ENCODE measurements at places on chromosomes 16 and 17.
A peak's percentile ranks its signal among the peaks of the same experiment; 100 is the strongest.

GRCh38 chr17:82127704-82128103, 29.7 kb upstream of the FASN start:
- no peak for DNase-seq

DNA sequence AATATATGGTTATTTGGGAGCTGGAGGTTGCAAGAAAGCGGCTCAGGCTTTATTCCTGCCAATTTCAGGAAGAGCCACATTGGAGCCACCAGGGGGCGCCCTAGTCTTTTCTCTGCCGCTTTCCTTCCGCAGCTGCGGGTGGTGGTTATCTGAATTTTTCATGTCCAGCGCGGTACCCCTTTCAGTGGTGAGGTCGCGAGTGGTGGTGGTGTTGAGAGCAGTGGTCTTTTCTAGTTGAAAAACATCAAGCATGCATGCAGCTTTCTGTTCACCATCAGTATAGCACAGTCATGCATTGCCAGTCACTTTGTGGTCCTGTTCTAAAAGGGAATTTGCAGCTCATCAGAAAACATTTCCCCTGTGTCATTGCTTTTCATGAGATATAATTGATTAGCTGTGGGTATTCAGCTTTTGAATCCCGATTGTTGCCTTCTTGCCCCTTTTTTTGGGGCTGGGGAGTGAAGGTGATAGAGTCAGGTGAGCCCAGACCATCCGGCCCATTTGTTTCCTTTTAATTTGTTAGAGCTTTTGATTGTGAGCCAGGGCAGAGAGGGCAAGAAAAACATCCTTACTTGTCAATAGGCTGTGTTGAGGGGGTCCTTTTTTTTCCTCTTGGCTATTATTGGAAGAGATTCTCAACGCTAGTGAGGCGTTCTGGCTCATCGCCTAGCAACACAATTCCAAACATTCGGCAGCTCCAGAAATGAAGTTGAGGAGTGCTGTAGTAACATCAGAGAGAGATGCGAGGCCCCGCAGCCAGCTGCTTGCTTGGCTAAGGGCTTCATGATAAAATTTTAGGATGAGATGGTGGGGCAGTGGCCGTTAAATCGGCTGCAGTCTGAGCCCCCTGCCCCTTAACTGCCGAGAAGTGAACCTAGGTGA, 119.0 kb downstream of the SNX29 start:
- peak; percentile 59 for DNase-seq

- no peak for DNase-seq
These were observed 2.6 kb downstream of the KIFC3 start for GRCh38 chr16:57799600-57800199.

DNA sequence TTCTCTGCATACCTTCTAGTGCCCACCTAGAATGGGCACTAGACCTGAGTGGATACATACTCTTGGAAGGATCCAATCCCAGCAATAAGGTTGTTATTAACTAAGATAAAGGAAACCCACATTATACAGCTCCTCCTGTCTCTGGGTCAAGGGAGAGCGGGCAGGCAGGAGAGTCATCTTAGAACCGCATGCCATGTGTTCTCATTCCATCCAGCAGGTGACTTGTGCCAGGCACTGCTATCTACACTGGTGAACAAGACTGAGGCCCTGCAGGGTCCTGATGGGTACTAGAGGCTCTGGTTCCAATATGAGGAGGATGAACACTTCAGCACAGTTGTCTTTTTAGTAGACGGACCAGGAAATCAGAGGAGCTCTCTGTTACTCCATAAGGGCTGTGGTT, 5.9 kb upstream of the CD300H start:
- no peak for DNase-seq

DNA sequence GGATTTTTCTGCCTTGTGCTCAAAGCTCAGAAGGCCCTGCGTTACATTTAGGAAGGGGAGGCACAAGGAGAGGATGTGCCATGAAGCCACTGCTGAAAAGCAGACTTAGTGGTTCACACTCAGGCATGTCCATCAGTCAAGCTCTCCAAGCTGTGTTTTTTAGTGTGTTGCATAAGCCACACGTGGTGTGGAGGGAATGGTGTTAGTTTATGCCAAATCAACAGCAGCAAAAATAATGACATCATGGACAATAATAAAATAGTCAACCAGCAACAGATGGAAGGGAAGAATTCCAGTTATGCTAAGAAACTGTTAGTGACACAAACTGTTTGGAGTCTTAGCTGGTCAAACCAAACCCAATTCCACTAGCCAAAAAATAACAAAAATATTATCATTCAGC, 438.3 kb downstream of the NPIPA7 start:
- no peak for DNase-seq

DNA sequence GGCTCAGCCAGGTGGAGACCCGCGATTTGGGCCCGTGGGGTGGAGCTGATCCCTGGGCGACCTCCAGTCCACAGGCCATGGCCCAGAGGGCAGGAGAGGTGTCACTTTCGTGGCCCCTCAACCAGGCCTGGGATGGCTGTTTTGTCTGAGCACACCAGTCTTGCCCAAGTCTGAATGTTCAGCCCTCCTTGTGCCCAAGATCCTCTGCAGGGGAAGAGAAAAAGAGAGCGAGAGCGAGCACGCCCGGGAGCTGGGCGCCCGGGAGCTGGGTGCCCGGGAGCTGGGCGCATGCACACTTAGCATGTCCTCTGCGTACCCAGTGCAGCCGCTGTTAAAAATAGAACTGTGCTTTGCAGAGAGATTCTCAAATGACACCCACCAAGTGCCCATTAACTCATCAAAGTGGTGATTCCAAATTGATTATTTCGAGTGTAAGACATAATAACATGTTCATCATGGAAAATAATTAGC, 403.3 kb upstream of the TNRC6C start:
- DNase-seq, result no peak

DNA sequence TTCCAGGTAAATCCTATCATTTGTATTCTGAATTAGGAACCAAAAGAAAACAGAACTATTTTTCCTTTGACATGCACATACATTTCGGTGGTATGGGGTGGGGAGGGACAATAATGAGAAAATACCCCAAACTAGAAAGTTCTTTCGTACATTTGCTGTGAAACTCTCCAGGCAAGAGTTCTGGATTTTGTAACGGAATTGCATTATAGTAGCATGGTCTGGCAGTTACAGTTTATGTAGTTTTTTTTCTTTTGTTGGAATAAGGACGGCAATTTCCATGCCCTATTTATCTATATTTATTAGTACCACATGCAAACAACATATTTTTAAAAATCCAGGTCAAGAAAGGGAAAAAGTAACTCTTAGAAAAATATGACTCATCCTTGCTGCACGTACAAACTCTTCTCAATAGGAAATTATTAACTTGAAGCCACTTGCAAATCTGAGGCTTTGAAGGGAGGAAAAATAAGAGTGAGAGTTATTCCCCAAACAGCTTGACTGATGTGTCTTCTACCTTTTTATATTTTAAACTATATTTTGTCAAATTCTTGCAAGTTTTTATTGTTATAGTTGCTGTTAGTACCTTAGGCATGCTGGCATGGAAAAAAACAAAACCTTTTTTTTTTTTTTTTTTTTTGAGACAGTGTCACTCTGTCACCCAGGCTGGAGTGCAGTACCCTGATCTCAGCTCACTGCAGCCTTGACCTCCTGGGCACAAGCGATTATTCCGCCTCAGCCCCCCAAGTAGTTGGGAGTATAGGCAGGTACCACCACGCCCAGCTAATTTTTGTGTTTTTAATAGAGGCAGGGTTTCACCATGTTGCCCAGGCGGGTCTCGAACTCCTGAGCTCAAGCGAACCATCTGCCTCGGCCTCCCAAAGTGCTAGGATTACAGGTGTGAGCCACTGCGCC, 69.3 kb downstream of the WWP2 start:
- no peak for DNase-seq

DNA sequence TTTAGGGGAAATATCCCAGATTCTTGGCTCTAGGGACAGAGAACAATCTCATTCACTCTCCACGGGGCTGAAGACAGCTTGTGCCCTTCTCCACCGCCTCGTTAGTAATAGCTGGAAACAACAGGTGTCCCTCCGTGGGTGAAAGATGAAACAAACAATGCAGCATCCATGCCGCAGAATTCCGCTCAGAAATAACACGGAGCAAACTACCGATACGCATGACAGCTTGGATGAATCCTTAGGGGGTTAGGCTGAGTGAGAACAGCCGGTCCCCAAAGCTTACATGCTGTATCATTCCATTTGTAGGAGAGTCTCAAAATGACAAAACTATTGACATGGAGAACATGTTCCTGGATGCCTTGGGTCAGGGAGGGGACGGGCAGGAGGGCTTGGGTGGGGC, 29.4 kb upstream of the CACNG1 start:
- DNase-seq, result no peak

GRCh38 chr16:57994778-57995177, 5.7 kb downstream of the ZNF319 start:
- DNase-seq, result no peak

GRCh38 chr17:78058001-78058400, 70.6 kb downstream of the TMC6 start:
- no peak for DNase-seq

DNA sequence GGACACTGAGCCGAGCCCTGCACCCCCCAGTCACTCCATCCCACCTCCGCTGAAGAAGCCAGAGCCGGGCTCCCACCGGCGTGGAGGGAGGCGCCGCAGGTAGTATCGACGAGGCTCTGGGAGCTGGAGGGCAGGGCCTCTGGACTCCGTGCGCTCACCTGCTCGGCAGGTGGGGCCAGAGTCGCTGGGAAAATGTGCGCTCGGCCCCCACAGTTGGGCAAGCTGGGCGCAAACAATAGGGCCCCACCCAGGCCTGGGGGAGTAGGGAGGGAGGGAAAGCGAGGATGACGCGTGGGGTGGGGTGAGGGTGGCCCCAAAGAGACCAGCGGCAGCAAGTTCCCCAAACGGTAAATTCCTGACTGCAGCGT, 668 bp downstream of the JUP start:
- no peak for DNase-seq

- no peak for DNase-seq
These were observed 9.2 kb downstream of the SYT17 start for GRCh38 chr16:19177111-19177739.

DNA sequence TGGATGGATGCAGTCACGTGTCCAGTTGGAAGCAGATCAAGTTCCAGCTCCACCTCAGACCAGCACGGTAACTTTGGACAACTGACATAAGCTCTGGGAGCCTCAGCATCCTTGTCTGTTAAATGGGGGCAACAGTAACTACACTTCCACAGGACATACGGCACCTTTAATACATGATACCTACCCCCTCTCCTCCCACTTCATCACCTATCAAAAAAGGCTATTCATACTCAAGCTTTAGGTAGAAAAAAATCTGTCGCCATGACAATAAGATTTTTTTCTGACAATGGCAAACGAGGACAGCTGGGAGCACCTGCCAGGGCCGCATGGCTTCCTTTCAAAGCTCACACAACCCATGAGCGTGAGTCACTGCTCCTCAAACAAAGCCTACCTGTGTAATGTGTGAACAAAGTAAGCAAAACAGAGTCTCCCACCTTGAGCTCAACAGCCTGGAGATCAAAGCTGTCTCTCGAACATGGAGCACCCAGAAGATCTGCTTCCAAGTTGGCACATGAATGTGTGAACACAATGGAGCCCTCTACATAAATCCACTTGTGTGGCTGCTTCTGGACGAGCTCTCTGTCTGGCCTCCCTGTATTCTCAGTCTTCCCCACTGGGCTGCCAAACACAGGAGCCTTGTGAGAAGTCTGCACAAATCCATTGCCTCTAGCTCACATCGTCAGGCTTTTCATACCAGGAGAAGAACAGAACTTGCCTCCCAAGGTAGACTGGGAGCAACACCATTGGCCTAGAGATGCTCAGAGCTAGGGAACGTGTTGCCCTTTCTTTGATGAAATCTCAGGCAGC, 459.7 kb downstream of the SOX9 start:
- no peak for DNase-seq

GRCh38 chr17:77802333-77802615, 156.2 kb upstream of the TNRC6C start:
- no peak for DNase-seq

DNA sequence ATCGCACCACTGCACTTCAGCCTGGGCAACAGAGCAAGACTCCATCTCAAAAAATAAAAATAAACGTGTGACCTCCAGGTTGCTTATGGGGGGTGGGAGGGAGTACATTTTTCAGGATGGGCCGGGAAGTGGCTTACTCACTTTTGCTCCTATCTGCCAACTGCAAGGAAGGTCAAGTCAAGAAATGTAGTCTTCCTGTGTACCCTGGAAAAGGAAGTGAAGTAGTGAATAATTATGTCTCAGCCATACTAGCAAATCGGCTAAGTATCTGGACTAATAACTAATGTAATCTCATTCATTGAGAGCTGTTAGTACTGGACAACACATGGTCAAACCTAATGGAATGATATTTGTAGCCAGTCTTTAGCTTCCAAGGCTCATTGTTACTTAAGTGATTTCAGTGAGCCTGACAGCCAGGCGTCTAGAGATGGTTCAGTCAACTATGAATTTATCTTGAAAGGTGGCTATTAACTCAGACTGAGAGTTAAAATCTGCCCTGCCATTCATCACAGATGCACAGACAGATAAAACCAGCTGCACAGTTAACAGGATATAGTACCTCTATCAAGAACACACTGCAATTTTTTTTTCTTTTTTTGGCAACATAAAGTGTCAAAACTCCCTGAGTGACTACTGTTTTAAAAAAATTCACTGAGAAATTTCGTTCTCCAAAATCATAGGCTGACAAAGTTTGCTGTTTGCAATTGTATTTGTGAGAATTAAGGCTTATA, 3.7 kb upstream of the TACO1 start:
- no peak for DNase-seq

DNA sequence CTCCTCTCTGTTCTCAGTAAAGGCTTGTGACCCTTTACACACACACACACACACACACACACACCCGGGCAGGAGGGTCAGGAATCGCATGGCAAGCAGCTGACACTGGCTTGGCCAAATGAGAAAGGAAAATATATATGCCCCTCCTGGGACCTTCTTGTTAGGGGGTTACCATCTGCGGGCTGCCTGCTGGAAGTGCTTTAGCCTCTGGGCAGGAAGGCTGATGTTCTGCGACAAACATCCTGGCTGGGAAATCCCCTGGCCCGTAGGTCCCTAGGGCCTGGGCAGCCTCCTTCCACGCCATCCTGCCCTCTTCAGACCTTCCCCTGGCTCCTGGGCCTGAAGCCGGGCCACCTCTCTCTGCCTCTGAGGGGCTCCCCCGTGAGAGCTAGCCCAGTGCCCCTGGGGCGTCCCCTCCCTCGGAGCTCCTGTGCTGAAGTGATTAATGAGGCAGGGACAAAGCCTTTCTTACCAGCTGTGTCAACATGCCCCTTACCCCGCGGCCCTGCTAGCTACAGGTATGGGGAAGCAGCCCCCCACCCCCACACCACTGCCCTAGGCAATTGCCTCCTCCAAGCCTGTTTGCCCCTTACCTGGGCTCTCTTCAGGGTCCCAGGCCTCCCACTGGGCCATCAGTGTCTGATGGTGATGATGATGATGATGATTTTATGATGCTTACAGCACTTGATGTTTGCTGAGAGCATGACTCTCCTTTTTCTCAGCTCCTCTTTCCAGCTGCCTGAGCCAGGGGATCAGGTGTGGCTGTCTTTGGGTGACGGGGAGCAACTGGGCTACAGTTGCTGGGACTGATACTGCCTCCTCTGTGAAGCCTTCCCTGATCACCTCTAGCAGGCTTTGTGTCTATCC, 32.8 kb upstream of the ETV4 start:
- DNase-seq, result no peak

DNA sequence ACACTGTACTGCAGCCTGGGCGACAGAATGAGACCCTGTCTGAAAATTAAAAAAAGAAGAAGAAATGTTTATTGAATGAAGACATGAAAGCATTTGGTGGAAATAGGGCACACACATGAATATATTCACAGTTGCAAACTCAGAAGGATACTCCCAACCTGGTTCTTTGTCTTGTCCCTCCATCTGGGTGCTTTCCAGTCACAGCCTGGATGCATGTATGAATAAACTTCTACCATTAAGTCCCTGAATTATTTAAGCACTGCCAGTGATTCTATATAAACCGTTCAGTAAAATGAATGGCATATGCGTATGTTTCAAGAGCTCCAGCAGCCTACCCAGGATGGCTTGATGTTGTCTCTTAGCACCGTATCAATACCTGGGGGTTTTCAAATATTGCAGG, 591.1 kb downstream of the WWOX start:
- DNase-seq, result no peak
